ENCODE measurements at places on chromosomes 5 and 9. TPM values are rescaled to one million over a fixed set of nuclear protein-coding genes. Genes with fewer than 3 reads are reported as not detected.

Gene BARX1
- total RNA-seq, result 0.22 TPM

Gene DOCK8
- 0.78 TPM for total RNA-seq

Gene C8G
- 2.7 TPM for total RNA-seq

Gene PCDHGB1
- total RNA-seq, result 0.33 TPM

All from motor neuron (in vitro differentiated cells).